Mucosa of gallbladder (tissue), 1 donor: ENCODE measurements at places on chromosomes 5 and 9. TPM values are rescaled to one million over a fixed set of nuclear protein-coding genes. Genes with fewer than 3 reads are reported as not detected.

DNA sequence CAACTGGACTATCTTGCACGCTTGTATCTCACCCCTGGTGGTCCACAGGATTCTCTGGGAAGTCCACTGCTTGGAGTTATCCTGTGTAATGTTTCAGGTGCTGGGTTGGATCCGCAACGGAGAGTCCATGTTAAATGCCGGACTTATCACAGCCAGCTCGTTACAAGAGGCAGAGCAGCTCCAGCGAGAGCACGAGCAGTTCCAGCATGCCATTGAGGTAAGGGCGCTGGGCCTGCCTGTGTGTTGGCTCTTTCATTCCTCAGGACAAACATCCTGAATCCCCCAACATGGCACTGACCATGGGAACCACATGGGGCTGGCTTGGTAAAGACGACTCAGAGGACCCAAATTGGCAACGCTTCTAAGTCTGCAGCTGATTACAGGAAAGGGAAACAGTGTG lies 214.8 kb upstream of the OTULINL start:
- no peak for DNase-seq

The PCDHA1 gene
- total RNA-seq, result 0.06 TPM

- DNase-seq, result no peak
Measured at GRCh38 chr5:32339198-32339597, 26.5 kb upstream of the MTMR12 start.

DNA sequence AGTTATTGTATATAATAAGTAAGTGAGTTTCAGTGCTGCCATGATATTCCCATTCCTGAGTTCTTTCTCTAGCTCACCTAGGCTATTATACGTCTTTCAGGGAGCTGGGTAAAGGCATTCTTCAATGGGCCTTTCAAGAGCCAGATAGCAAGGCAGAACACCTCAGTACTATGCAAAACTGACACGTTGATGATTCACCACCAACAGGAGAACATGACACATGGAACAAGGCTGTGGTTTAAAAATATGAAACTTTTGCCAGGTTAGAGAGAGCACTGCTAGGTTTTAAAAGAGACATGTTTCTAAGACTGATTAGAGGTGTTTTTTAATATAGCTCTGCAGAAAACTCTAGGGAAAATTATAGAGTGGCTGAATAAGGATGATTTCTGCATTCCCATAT lies 95.9 kb downstream of the UGCG start:
- no peak for DNase-seq

DNA sequence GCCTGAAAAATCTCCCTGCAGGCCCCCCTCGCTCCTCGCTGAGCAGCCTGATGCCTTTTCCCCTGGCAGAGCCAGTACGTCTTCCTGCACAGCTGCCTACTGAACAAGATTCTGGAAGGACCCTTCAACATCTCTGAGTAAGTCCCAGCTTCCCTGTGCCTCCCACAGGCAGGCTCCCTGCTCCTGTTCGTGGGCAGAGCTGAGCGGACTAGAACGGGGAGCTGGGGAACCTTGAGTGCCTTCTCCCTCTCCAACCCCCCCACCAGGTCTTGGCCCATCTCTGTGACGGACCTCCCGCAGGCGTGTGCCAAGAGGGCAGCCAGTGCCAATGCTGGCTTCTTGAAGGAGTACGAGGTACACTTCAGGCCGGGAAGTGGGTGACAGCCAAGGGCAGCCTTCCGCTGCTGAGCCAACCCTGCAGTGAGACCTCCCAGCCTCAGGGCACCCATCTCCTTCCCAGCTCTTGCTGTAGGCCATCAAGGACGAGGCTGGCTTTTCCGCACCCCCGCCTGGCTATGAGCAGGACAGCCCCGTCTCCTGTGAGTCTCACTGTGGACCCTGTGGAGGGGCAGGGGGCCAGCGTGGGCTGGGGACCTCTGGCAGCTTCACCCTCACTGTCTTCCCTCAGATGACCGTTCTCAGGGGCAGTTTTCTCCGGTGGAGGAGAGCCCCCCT lies 21.1 kb upstream of the SPTLC1 start:
- no peak for DNase-seq

The KIF3A gene
- 15.5 TPM for total RNA-seq

The IQGAP2 gene
- 119 TPM for total RNA-seq

The RETREG1 gene
- 63.7 TPM for total RNA-seq

- no peak for DNase-seq
Measured at GRCh38 chr5:127746756-127747155, 43.6 kb downstream of the CCDC192 start.

DNA sequence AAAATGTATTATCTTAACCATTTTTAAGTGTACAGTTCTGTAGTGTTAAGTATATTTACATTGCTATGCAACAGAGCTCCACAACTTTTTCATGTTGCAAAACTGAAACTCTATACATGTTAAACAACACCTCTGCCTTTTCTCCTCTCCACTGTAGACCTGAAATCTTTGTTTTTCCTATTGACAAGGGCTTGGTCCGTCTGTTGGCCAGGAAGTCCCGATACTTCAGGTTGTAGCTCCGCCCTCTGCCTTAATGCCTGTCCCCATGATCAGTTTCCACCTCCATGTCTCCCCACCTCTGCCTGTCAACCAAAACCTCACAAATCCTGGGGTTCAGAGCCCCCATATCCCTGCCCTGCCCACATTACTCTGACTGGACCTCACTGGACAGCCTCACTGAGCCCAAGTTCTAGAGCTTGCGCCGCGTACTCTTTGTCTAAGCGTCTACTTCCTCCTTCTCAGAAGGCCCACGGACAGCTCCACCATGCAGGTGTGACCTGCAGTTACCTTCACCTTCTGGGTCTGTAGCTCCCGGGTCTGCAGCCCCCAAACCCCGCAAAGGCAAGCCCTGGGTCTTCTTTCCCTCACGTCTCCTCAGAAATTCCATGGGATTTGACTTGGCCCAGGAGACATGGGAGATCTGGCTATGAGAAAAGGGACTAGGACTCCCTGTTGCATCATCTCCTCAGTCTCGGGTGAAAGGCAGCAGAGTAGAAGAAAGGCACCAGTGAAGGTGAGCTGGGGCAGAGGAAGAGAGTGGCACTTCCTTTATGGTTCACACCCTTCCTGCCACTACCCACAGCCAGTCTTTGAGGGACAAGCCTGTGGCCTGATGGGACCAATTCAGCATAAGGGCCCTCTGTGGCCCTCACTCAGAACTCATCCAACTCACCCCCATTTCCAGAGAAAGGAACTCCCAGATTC lies 8.0 kb downstream of the GLIPR2 start:
- DNase-seq, result no peak

DNA sequence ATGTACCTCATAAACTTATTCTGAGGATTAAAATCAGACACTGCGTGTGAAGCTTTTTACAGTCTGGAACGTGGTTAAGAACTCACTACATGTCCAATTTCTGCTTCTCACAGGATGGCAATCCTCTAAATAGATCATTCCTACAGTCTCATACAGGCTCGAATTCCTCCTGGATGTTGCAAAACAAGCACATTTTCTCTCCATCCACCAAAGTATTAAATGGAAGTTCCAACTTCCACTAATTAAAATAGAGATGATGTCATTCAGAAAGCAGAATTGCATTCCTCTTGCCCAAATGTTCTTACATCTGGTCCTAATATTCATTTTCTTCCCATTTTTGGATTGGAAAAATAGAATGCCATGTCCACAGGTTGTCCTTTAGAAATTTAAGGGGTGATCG lies 145.5 kb upstream of the PCA3 start:
- DNase-seq, result no peak

- peak; percentile 89 for DNase-seq
Measured at GRCh38 chr9:12775679-12776512, 1.1 kb downstream of the LURAP1L start.

The PDE6A gene
- not detected for total RNA-seq

GRCh38 chr9:136844761-136845464 lies 2.6 kb downstream of the AJM1 start:
- no peak for DNase-seq

GRCh38 chr5:68446487-68446894 lies 230.9 kb downstream of the PIK3R1 start:
- DNase-seq, result no peak

DNA sequence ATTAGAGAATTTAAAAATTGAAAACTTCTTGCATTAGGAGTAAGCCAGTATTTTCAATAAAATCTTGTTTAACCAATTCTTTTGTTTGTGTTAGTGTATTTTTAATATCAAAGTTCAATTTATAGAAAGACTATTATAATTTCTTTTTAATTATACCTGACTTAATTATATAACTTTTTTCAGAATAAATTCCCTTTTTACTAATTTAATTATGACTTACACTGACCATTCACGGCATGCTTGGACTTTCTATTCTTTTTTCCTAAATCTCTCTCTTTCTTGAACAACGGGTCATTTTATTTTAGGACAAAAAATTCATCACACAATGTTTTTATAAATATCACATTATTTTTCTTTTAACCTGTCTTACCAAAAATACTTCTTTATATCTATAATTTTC lies 555.3 kb upstream of the PTGER4 start:
- DNase-seq, result no peak

The LCN9 gene
- not detected for total RNA-seq

DNA sequence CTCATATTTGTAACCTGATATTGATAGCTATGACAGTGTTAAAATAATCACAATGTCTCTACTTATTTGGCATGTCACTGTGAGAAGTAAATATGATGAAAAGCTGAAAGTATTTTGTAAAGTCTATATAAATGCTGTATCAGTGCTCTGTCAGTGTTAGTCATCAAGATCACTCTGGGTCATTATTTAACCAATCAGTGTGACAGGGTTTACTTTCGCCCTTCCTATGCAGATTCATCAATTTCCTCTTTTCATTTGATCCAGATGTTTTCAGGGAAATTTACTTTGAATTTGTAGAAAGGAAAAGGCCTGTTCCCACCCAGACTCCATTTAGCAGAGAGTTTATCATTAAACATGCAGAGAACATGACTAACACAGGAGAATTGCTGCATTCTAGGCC lies 9.9 kb upstream of the PCSK5 start:
- DNase-seq, result no peak

- DNase-seq, result no peak
Measured at GRCh38 chr5:172864747-172865146, 30.7 kb downstream of the ERGIC1 start.

- DNase-seq, result no peak
Measured at GRCh38 chr9:22134390-22134789, 125.3 kb upstream of the CDKN2B start.

DNA sequence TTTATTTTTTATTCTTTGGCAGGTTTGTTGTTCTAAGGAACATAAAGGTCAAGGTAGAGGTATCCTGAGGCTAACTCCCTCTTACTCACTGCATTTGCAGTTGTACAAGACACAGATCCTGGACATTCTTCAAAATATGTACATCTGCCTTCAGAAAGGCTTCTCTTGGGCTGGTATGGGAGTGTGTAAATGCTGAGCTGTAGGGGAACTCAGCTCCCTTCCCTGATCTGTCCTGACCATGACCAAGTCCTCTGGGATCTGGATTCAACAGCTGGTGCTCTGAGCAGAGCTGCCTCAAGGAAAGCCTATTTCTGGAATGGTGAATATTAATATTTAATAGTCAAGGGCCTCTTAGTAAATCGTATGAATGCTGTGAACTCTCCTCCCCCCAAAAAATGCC lies 117.4 kb downstream of the PRKACG start:
- no peak for DNase-seq

DNA sequence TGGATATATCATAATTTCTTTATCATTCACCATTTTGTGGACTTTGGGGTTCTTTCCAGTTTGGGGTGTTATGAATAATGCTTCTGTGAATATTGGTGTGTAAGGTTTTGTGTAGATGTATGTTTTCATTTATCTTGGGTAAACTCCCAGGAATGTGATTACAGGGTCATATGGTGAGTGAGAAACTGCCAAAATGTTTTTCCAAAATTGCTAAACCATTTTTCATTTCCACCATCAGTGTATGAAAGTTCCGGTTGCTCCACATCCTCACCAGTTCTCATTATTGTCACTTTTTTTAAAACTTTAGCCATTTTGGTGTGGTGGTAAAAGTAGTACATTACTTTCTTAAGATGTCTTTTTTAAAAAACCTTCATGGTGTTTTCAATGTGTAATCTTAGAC lies 152.9 kb downstream of the NIPBL start:
- DNase-seq, result no peak

DNA sequence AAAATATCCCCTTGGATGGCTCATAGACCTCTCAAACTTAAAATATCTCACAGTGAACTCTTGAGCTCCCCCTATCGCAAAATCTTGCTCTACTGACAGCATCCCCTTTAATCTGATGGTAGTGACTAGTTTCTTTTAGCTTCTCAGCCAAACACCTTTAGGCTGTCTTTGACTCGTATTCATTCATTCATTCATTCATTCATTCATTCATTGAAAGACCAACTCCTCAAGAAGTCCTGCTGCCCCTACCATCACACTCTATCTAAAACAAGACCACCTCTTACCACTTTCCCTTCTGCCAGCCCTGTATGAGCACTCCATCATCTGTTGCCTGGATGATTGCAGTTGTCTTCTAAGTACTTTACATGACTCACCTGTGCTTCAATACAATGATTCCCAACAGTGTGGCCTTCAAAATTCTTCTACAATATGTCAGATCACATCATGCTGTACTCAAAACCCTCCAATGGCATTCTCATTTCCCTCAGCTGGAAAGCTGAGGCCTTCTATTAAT lies 46.8 kb downstream of the ITGA2 start:
- DNase-seq, result no peak

The SV2C gene
- total RNA-seq, result 0.20 TPM

The GRIN3A gene
- not detected for total RNA-seq

DNA sequence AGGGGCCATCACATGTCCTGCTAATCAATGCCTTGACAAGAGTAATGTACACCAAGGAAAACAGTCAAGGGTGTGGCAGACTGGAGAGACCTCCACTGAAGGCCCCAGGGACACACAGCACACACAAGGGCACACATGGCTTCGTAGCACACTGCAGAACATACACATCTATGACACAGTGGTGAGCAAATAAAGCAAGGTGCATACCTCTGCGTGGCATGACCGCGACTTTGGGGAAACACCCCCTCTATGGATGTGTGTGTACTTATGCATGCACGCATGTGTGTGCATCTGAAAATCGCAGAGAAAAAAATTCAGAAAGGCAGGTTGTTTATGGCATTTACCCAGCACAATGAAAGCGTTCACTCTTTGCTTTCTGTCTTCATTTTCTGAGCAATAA lies 20.5 kb downstream of the SEMA4D start:
- no peak for DNase-seq

The IRX1 gene
- total RNA-seq, result not detected

The EGFLAM gene
- 4.3 TPM for total RNA-seq

DNA sequence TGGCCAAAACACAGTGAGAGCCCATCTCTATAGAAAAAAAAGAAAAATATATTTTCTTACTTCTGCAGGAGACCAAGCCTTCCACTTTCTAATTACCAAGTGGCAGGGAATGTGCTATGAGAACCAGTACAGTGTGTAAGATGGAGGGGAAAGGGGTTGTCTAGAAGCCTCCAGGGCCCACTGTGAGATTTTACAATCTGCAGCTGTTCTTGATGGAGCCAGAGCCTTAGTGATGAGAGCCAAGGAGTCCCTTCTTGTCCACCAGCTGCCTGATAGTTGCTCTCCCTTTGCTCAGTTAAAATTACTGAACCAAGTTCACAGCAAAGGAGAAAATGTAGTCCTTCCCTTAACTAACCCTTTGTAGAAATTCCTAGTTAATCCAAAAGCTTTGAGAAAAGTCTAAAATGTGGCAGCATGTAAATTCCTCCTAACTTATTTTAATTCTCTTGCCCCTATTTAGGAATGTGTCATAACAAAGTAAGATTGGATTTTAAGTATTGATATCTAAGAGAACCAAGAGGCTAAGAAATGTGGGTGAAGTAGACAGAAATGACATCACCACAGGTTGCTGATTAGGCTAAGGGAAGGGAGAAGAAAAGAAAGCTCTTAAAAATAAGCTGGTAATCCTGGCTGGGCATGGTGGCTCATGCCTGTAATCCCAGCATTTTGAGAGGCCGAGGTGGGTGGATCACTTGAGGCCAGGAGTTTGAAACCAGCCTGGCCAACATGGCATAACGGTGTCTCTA lies 19.3 kb downstream of the SRP19 start:
- DNase-seq, result no peak

The GRM6 gene
- total RNA-seq, result not detected

The IL3 gene
- not detected for total RNA-seq
